ENCODE measurements at places on chromosomes 3 and 15. TPM values are rescaled to one million over a fixed set of nuclear protein-coding genes. Genes with fewer than 3 reads are reported as not detected.

GRCh38 chr3:186551387-186551786 lies 7.2 kb upstream of the CRYGS start:
- no peak for DNase-seq

GRCh38 chr3:89699771-89700170 lies 592.4 kb downstream of the EPHA3 start:
- DNase-seq: no peak

GRCh38 chr3:113560831-113561623 lies 28.7 kb downstream of the SIDT1 start:
- no peak for DNase-seq

The BUB1B gene
- 81.1 TPM for total RNA-seq
